HCT116 (cell line): ENCODE measurements at places on chromosomes 12 and 14.

DNA sequence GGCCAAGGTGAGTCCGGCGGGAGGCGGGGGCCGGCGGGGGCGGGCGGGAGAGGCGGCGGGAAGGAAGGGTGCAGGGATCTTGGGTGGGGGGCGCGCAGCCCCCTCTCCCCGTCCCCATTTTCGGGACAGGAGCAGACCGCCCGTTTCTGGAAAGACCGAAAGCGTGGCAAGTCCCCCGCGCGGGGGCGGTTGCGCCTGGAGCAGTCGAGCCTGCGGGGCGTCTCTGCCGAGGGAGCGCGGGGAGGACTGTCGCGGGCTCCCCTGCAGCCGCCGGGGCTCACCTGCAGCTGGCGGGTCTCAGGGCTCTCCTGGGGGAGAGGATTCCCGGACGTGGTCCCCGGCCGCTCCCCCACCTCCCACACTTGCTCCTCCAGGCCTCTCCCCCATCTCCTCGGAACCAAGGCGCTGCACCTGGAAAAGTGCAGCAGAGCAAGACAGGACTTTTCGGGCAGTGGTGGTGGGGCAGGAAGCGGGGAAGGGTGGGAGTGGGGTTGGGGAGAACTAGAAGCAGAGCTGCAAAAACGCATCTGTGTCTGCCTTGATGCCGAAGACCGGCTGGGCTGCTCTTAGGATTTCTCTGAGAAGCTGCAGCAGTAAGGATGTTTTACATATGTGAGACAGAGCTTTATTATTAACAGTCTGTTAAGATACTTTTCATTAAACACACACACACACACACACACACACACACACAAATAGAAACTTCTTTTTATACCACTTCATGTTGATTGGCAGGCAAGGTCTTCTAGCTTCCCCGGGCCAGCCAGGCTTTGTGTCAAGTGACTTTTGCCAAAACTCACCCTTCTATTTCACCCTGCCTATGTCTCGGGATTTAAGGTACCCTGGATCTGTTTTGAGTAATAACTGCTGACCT lies 677 bp downstream of the C12orf75 start:
- no peak for DNase-seq

GRCh38 chr14:96243785-96244184 lies 12.2 kb upstream of the BDKRB1 start:
- no peak for DNase-seq

- no peak for DNase-seq
Observed at GRCh38 chr12:109568486-109568885, 4.8 kb downstream of the MMAB start.

DNA sequence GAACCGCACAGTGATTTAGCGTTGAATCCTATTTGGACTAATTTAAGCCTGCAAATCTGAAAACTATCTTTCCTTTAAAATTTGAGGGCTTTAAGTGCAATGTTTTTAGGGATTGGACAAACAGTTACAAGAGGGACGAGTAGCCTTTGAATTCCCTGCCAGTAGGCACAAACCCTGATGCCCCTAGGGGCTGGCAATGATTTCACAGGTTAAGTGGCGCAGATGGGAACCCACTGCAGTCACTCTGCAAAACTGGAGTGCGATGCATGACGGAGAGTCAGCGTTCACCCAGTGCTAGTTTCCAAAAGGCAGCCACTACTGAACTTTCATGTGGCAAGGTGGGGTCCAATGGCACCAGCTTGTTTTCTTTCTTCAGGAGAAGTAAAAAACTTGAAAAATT lies 99.4 kb upstream of the FRMD6 start:
- no peak for DNase-seq

DNA sequence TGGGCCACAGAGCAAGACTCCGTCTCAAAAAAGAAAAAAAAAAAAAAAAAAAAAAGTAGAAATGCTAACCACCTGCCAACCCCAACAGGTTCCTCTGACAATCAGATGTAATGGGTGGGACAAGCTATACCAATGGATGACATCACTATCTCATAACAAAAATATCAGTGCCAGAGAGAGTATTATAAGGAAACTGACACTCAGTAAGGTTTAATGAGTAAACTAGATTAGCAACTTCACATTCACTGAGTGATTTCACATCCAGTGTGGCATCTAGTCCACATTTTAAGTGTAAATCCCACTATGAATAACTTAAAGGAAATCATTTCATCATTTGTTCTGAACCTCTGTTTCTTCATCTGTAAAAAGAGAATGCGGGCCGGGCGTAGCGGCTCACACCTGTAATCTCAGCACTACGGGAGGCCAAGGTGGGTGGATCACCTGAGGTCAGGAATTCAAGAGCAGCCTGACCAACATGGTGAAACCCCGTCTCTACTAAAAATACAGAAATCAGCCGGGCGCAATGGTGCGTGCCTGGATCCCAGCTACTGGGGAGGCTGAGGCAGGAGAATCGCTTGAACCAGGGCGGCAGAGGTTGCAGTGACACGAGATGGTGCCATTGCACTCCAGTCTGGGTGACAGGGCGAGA lies 1.8 kb downstream of the SART3 start:
- no peak for DNase-seq

DNA sequence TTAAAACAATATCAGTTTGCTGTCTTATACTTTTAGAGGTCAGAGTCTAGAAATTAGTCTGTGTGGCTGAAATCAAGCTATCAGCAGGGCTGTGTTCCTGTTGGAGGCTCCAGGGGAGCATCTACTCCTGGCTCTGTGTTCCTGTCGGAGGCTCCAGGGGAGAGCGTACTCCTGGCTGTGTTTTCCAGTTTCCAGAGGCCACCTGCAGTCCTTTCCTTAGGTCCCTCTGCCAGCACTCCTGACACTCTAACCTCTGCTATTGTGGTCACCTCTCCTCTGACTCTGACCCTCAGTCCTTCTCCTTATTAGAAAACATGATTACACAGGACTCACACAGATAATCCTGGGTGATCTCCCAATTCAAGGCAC lies 1140.7 kb upstream of the TMEM132C start:
- DNase-seq, result no peak

DNA sequence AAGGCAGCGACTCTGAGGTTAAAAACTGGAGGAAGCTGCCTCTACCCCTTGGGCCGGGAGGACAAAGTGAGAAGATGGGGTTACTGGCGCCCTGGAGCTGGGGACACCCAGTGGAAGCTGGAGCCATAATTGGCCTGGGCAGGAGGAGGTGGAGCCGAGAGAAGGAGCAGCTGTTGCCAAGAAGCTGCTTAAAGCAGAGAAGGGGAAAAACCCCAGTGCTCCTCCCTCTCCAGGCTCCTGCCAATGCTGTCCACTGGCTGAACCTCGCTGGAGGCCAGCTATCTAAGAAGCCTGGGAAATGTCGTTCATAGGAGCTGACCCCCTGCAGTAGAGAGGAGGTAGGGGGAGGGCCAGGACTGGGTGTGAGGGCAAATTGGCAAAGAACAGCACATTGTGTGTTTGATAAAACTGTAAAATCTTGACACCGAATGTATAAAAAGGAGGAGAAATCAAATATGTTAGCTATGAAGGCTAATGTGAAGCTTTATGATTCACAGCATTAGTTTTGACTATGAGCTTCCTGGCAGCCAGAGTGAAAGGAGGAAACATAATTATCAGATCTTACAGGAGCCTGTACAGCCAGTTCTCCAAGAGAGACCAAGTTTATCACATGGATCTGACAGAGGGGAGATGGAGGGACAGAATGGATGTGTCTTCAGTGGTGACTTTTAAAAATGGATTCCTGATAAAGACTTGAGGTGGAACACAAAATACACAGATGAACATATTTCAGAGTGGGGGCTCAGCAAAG lies 9.5 kb downstream of the HHIPL1 start:
- no peak for DNase-seq

DNA sequence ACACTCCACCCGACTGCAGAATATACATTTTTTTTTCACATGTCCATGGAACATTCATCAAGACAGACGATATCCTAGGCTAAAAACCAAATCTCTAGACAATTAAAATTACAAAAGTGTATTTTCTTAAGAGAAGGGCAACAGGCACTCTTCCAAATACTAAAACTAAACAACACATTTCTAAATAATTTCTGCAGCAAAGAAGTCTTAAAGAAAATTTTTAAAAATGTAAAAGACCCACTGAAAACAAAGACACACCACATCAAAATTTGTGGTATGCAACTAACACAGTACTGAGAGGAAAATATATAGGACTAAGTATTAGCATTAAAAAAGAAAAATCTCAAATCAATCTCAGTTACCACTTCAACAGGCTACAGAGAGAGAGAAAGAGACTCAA lies 570.0 kb downstream of the SLC16A7 start:
- DNase-seq, result no peak

DNA sequence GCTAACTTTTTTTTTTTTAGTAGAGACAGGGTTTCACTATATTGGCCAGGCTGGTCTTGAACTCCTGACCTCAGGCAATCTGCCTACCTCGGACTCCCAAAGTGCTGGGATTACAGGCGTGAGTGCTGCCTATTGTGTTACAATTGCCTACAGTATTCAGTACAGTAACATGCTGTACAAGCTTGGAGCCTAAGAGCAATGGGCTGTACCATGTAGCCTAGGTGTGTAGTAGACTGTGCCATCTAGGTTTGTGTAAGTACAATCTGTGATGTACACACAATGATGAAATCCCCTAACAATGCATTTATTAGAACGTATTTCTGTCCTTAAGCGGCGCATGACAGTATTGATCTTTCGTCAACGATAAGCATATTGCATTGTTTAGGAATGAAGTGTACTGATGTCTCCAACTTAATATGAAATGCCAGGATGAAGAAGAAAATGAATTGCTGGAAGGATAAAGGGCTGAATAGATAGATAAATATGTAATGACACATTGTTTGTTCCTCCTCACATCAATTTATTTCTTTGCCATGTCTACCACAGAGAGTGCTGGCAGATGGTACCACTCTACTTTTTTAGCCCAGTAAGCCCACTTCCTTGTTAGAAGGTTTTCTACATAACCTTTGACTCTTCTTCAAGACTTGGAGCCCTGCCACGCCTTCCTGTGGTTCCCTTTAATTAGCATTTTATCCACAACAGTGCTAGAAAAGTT lies 467.5 kb downstream of the VRK1 start:
- DNase-seq, result no peak

- no peak for DNase-seq
Observed at GRCh38 chr12:4283512-4284255, 10.1 kb downstream of the CCND2 start.

- no peak for DNase-seq
Observed at GRCh38 chr12:54053751-54054741, at the start of gene HOXC4. HOXC4 (plus strand) TSS chr12:54053835; CDS start chr12:54053923, 88 bp downstream.

- no peak for DNase-seq
Observed at GRCh38 chr12:8917031-8917430, 2.7 kb downstream of the PHC1 start.

DNA sequence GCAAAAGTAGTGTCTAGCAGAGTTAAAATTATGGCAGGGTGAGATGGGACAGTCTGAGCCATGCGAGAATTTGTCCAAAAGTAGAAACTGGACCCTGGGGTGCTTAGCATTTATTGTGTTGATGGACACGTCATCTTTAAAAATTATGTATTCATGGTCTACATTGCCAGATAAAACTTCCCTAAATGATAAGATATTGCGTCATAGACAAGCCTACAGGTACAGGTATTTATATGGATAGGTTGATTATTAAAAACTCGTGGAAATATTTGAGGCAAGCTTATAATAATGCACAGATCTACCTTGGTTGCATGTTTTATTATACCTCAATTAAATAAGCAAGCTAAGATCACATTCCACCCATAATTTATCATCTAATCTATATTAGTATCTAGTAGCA lies 196.0 kb upstream of the PDZRN4 start:
- no peak for DNase-seq

- no peak for DNase-seq
Observed at GRCh38 chr14:54609576-54609975, 42.6 kb downstream of the SAMD4A start.

- no peak for DNase-seq
Observed at GRCh38 chr12:65918021-65918420, 93.7 kb downstream of the HMGA2 start.

DNA sequence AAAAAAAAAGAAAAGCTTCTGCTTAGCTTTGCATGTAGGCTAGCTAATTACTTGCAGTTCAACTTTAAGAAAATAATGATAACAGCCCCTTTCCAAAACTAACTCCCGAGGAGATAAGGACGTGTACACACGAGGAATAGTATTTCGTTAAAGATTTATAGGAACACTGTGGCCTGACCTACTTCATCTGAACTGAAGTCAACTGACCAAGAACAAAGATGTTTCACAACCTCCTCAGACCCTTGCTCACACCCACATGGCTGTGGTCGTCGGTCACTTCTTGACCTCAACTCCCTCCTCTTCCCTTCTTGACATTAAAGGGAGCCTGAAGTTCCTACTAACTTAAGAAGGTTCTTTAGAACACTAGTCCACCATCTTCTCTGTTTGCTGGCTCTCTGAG lies 25.3 kb upstream of the FAM181A start:
- DNase-seq, result no peak

- no peak for DNase-seq
Observed at GRCh38 chr12:52032446-52032803, 18.8 kb upstream of the NR4A1 start.

DNA sequence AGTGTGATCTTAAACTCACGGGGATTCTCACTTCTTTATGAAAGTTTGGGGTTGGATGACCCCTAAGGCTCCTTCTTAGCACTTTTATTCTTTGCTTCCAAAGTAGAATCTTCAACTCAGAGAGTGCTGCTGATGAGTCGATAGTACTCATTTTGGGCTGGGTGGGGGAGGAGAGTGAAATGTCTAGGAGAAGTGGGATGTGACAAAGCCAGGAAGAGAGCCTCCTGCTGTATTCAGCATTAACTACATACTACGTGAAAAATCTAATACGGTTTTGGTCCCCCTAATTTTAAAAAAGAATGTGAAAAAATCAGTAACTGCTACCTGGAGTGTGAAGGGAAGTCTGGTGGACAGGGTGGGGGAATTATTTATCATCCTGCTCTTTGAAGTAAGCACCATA lies 148.3 kb downstream of the SAMD4A start:
- DNase-seq, result peak; percentile 4

DNA sequence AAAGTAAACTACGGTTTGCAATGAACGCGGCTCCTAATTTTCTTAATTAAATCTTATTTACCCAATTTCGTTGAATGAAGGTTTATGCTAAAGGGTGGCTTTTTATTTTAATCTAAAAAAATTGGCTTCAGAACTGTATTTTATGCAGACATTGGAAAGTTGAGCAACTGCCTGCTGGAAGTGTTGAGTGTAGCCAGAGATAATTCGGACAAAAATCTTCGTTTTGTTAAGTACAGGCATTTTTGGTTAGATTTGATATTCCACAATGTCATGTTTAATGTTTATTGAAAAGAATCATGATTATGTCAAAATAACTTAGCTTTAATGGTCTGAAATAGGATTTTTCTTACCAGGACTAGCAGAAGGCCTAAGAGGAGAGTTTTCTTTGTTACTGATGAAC lies 875 bp downstream of the IRAK3 start:
- DNase-seq, result no peak

DNA sequence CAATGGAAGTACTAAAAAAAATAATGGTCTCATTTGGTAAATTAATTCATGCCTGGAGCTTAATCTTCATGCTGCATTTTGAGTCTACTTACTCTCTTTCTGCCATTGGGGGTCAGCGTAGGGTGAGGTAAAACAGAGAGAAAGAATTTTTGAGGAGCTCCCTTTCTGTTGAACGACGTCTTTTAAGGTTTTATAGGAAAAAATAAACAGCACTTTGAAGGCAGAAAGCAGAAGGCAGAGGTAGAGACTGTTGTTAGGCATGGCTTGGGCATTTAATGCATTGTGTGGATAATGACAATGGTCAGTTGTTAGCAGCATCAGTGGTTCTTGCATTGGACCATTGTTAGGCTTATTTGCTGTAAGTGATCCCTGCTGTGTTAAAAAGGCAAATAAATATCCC lies 557.2 kb upstream of the STXBP6 start:
- DNase-seq, result no peak

- no peak for DNase-seq
Observed at GRCh38 chr14:61330511-61330910, 9.1 kb downstream of the PRKCH start.
